NCI-H187 (cell line): ENCODE measurements at places on chromosomes 3 and 15.

- DNase-seq, result no peak
Measured at GRCh38 chr3:122533931-122534334, 19.2 kb upstream of the KPNA1 start.

DNA sequence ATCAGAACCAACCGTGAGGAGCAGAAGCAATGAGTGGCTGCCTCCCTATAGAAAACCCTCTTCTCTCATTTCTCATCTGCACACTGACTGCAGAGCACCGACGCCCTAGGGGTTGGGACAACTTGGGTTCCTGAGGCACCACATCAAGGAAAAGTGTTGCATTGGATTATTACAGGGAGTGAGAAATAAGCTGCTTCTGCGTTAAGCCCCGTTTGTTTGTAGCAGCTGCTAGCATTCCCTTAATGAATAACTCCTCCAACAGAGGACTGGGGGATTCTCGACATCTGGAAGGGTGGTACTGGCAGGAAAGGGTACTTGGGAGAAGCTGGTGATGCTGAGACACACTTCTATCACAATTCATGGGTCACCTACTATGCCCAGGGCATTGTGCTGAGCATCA is 25.3 kb upstream of the AGBL1 start:
- no peak for DNase-seq

GRCh38 chr3:2862366-2862765 is 247.8 kb downstream of the IL5RA start:
- DNase-seq, result no peak

DNA sequence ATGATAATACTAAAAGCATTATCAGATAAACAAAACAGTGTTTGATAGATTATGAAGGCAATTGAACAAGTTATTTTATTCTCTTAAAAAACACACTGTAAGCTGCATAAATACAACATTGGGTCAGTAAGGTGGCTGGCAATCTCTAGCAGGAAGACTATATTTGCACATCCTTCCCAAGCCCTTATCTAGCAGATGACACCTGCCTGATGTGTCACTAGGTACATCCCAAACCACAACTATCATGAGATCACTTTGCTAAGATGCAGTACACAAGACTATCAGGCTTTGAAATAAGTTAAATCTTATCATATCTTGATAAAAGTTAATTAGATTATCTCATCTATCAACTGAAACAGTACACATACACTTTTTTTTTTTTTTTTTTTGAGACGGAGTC is 417.4 kb downstream of the MECOM start:
- no peak for DNase-seq

- no peak for DNase-seq
Measured at GRCh38 chr15:49901321-49901720, 217.7 kb downstream of the ATP8B4 start.

DNA sequence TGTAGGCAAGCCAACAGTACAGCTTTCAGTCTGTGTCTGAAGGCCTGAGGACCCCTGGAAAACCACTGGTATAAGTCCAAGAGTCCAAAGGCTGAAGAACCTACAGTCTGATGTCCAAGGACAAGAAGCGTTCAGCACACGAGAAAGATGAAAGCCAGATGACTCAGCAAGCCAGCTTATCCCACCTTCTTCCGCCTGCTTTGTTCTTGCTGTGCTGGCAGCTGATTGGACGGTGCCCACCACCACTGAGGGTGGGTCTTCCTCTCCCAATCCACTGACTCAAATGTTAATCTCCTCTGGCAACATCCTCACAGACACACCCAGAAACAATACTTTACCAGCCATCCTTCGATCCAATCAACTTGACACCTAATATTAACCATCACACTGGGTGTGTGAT is 59.0 kb upstream of the PDZRN3 start:
- DNase-seq, result no peak

DNA sequence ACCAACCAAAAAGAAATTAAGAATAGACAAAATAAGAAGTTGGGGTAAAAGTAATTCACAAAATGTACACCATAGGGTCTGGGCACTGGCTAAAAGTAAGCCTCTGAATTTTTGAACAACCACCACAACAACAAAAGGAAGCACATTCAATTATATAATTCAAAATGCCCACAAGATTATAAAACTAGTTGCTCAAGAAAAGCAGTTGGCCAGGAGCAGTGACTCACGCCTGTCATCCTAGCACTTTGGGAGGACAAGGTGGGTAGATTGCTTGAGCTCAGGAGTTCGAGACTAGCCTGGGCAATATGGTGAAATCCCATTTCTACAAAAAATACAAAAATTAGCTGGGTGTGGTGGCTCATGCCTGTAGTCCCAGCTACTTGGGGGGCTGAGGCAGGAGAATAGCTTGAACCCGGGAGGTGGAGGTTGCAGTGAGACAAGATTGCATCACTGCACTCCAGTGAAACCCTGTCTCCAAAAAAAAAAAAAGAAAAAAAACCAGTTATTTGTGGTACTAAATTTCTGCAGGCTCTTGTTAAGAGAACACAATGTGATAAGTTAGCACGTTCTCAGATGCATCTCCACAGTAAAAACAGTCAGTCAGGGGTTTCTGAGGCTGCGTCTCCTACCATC is 6.6 kb upstream of the ATP11B start:
- no peak for DNase-seq

DNA sequence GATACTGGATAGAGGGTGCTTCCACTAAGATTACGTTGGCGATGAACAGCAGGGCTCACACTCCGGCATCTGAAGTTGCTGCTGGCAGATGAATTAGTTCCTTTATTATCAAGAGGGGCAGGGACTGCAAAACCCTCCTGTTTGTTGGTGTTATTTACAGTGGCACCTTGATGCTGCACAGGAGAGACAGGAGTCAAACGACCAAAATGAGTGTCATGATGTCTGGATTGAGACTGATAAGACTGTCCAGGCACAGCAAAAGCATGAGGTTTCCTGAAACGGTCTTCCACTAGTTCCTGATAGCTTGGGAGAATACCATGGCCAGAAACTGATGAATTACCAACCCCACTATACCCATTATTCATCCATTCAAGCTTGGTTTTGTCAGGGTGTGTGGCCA is 100.8 kb upstream of the NEDD4 start:
- no peak for DNase-seq

- DNase-seq, result no peak
Measured at GRCh38 chr3:156761007-156761406, 65.1 kb upstream of the LEKR1 start.

DNA sequence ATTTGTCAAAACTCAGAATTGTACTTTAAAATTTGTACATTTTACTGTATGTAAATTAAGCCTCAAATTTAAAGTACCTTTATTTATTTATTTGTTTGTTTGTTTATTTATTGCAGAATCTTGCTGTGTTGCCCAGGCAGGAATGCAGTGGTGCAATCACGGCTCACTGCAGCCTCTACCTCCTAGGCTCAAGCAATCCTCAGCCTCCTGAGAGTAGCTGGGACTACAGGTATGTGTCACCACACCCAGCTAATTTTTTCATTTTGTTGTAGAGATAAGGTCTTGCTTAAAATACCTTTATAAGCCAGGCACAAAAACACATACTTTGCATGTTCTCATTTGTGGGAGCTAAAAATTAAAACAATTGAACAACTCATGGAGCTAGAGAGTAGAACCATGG is 37.4 kb downstream of the CHST14 start:
- no peak for DNase-seq
